ENCODE measurements at places on chromosomes 12 and 14.

DNA sequence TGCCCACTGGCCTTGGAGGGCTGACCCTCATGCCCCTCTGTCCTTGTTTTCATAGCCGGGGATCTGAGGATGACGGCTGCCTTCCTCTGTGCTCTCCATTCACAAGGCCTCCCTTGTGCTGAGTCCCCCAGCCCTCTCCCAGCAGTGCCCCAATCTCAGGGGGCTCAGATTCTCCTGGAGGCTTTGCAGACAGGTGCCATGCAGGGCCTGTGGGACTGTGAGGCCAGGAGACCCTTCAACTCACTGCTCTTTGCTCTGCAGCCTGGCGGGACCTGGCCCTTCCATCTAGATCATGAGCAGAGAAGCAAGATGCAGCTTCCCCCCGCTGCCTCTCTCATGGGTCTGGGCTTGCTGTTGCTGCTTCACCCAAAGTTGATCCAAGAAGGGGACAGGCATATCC, 356.0 kb downstream of the BCL11B start:
- no peak for DNase-seq

DNA sequence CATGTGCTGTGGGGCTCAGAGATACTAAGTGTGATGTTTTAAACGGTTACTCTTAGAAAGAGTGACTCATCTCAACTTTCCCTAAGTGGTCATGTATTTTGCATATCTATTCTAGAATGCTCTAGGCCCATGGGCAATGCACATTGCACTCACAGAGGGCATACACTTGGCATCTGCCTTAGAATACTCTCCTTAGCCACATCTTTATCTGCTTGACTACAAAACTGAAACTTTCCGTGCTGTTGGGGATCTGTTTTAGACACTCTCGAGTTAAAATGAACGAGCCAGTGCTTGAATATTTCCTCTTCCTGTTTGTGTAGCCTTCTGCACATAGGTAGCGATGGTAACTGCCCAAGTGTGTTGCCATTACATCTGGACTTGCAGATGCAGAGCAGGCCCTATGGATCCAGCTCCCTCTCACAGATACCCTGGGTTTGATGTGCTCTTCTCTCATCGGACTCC, 180.5 kb downstream of the CAND1 start:
- no peak for DNase-seq

DNA sequence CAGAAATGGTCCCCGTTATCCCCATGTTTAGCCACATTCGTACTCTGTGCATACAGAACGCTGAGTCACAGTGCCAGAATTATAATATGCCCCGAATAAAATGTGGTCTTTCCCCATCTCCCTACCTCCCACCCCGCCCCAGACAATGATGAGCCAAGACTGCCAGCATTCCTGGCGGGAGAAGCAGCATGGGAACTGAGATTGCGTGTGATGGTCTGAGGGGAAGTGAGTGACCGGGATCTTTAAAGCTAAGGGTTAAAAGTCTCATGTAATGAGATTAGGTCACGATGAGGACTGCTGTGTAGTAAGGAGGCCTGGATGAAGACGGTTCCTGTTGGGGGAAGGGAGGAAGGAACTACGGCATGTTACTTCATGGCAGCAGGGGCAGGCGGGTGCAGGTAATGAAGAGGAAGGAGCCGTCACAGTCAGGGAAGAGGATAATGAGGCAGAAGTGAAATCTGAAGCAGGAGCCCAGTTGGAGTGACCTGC, 243.3 kb upstream of the FKBP4 start:
- DNase-seq = no peak

DNA sequence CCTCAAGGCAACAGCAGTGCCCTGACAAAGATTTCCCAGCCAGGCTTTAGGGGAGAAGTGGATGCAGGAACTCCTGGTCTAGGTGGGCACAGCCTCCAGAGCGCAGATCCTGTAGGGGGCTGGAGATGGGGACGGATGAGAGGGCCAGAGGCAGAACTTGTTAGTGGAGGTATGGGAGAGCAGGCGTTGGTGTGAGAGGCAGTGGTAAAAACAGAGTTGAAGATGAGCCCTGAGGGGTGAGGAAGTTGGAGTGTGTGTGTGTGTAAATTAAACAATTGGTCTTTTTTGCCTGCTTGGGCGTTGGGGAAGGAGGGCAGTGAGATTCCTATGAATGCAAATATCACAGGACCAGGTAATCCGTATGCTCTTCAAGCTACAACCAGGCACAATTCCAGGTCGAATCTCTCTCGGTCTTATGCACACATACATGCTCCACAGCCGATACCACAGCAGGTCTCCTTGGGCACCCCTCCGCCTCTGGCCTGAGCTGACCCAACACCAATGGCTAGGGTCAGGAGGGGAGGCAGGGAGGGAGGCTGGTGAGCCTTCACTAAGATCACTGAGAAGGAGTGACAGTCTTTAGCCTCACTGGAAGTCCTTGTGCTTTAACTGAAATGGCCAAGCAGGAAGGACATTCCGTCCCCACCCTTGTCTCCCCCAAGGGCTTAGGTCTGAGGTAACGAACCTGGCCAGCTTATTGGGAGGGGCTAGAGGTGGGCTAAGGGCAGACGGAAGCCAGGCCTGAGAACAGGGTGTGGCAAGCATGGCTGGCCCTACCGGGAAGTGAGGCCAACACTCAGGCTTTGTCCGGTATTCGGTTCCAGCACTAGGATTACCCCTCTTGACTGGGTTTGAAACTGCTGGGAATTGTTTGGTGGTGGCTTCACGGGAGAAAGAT, 1.5 kb upstream of the KRT7 start:
- DNase-seq = no peak

DNA sequence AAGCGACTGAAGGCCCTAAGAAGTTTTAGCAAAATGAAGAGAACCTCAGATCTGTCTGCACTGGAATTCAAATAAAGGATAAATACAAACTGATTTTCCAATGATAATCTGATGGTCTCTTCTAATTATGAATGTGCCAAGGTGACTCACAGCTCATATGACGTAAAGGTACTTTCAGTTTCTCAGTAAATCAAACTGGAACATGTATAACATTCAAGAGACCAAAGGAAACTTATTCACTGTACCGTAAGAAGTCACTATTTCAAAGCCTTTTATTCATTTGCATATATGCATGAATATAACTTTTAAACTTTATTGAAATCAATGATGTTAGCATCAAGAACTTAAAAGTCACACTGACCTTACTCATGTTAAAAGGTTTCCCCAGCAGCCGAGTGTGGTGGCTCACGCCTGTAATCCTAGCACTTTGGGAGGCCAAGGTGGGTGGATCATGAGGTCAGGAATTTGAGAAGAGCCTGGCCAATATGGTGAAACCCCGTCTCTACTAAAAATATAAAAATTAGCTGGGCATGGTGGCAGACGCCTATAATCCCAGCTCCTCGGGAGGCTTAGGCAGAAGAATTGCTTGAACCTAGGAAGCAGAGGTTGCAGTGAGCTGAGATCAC, 52.2 kb downstream of the ATXN2 start:
- no peak for DNase-seq

DNA sequence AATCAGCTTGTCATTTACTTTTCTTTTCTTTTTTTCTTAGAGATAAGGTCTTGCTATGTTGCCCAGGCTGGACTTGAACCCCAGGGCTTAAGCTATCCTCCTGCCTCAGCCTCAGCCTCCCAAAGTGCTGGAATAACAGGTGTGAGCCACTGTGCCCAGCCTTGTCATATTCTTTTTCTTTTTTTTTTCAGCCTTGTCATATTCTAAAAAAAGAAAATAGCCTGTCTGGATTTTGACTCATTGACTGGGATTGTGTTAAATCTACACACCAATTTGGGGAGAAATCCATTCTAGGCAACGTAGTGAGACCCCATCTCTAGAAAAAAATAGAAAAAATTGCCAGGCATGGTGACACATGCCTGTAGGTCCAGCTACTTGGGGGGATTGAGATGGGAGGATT, 24.1 kb downstream of the ATP5MC2 start:
- DNase-seq = no peak

- no peak for DNase-seq
Observed at GRCh38 chr12:130481392-130481879, 143.7 kb downstream of the PIWIL1 start.

DNA sequence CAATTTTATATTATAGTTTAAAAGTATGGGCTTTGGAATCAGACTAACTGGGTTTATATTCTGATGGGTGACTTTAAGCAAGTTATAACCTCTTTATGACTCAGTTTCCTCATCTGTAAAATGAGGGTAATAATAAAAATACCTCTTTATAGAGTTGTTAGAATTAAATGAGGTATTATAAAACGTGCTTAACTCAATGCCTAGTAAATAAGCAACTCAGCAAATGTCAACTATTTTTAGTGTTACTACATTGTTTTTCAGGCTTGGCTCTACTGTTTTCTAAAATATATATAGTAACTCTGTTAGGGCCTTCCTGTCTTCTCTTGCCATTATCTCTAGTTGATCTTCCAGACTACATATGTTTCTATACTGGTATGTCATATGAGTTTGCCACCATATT, 20.5 kb downstream of the VEZT start:
- no peak for DNase-seq

DNA sequence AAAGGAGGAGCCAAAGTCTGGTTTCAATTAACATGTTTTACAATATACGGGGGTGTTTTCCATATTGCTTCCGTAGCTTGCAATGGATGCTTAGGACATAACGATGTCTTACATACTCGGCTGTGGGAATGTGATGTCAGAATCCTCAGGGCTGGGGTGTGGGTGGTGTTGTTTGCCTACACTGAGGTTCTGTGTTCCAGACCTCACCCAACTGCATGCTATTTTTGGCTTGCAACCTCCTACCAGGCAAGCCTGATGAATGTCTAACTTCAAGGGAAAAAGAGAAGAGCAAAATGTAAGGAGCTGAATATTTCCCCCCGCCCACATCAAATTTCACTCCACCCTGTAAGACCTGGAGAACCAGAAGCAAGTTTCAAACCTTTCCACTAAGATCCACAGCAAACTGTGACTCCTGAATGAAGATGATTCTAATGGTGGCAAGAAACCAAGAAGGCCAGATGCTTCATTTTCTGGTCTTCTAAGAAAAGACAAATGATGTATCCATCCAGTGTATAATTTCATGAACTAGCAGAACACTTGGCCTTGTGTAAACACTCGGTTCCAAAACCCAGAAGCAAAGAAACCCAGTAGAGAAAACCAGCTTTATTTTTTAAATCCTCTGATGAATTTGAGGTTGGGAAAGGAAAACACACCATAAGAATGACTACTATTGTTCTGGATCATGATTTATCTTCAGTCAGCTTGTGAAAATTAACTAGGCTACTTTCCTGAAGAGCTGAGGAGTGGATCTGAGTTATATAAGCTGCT, 227.9 kb downstream of the DACT1 start:
- DNase-seq = no peak

DNA sequence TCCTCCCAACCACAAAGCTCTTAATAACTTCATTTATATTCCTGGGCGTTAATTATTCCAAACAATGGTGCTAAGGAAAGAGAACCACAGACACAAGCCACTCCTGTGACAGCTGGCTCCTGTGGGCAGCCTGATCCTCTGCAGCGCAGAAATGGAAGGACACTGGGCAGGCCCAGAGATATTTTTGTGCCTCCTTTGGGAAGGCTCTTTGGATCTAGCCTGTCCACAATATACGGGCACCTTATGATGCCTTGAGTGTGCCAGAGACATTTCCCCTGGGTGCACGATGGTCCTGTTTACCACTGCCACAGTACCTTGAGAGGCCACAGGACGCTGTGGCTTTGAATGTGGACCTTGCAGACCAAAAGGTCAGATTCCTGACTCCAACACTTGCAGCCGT, 2.1 kb downstream of the ASB2 start:
- no peak for DNase-seq

DNA sequence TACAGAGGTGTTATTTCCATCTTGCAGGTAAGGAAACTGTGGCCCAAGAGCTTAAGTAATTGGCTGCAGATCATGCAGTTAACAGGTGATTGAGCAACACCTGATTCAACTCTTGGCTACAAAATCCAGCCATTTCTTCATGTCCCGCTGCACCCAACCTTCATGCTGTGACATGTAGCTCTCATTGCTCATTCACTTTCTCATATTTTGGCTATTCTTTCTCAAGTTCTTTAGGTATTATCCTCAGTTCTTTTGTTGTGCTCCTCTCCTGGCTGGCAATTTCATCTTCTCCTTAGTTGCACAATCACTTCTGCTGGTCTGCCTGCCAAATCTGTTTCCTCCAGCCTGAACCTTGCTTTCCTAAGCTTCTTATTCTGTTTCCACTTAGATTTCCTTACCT, 300.8 kb downstream of the SSPN start:
- no peak for DNase-seq

DNA sequence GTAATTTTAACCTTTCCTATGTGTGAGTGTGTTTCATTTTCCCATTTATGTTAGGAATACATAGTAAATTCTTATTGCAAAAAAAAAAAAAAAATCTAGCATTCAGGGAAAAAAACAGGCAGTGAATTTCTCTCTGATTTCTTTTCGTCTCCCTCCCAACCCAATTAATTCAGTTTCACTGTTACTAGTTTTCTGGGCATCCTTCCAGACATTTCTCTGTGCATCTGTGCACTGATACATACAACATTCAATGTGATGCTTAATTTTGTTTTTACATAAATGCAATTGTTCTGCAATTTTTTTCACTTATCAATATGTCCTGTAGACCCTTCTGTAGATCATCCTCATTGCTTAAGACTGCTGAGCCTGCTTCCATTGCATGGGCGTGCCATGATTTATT, 694.3 kb upstream of the TBX3 start:
- no peak for DNase-seq

GRCh38 chr12:31117203-31118011, 43.7 kb downstream of the DDX11 start:
- no peak for DNase-seq

- no peak for DNase-seq
Observed at GRCh38 chr14:52286661-52287649, 19.5 kb downstream of the PTGDR start.

GRCh38 chr14:29370024-29370423, 557.6 kb downstream of the PRKD1 start:
- no peak for DNase-seq

GRCh38 chr14:81247271-81247766, 26.6 kb upstream of the GTF2A1 start:
- no peak for DNase-seq

- no peak for DNase-seq
Observed at GRCh38 chr12:52318241-52318990, 2.8 kb downstream of the KRT83 start.

DNA sequence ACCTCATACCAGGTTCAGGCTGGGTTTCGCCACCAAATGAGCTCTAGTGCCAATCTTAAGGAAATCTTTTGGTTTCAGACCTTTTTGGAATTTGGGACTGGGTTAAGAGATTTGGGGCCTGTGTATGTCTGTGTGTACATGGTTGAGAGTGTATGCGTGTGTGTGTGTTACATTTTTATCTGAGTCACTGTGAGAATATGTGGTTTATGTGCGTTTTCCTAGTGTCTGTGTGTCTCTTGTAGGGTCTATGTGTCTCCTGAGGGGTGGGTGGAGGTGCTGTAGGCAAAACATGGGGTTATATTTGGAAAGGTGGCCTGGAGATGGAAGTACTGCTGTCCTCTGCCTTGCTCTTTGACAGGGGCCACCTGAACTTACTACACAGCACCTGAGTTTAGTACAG, 17.9 kb downstream of the C12orf43 start:
- no peak for DNase-seq

Measured in activated T-helper 1 cell treated with Interleukin-2 at 50 U/mL for 16 hours (primary cell).